Spinal cord (tissue), 10 donors: ENCODE measurements at places on chromosomes 5 and 9.

GRCh38 chr5:27491047-27491446 is 452.7 kb upstream of the CDH9 start:
- DNase-seq = no peak

DNA sequence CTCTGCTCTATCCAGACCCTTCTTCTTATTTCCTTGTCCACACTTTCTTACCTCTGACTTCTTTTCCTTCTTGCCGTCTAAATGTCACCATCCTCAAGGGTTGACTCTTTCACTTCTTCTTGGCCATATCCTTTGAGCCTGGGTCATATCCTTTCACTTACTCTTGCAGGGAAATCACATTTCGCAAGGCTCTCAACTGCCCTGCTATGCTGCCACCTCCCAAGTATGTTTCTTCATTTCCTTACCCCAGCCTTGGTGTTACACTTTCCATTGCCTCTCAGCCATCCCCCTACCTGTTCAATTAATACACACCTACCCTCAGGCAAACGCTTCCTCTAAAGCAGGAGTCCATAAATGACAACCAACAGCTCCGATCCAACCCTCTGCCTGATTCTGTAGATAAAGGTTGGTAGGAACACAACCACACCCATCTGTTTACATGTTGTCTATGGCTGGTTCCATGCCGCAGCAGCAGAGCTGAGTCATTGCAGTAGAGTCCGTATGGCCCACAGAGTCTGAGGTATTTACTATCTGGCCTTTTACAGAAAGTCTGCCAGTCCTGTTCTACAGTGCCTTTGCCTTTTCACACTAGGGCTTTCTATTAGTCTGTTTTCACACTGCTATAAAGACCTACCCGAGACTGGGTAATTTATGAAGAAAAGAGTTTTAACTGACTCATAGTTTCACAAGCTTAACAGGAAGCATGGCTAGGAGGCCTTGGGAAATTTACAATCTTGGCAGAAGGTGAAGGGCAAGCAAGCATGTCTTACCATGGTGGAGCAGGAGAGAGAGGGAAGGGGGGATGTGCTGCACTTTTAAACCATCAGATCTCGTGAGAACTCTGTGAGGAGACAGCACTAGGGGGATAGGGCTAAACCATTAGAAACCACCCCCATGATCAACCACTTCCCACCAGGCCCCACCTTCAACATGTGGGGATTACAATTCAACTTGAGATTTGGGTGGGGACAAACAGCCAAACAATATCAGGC is 97.9 kb downstream of the SV2C start:
- no peak for DNase-seq

DNA sequence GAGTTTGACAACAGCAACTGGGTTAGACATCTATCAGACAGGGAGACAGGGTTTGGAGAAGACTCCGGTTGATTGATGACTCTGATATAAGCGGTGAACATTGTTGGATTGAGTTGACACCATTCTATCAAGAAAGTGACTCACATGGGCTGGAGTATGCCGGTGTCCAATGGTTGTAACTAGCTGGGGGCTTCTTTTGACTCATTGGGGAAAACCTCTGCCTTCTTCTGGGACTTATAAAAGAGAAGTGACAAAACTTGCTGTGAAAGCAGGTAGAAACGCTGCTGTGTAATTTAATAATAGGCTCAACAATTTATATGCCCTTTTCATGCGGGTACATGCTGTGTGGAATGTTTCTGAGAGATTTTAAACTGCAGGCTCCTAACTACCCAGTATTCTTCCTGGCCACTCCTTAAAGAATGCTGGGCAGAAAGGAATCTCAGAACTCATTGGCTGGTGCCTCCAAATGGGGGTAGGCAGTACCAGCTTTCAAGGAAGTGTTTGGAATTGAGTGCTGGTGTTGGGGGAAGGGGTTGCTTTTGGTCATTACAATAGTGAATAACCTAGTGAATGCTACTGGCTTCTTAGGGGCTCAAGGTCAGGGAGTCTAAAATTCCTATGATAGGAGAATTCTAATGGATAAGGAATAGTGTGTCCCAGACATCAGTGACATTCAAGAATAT is 43.9 kb downstream of the FYB1 start:
- no peak for DNase-seq

DNA sequence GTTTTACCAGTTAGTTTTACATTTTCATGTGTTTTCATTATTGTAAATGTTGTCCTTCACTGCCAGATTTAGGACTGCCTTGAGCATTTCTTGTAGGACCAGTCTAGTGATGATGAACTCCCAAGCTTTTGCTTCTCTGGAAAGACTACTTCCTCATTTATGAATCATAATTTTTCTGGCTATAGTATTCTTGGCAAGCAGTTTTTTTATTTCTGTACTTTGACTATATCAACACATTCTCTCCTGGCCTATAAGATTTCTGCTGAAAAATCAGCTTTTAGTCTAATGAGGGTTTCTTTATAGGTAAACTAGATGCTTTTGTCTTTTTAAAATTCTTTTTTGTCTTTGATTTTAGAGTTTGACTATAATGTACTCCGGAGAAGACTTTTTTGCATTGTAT is 256.8 kb upstream of the GRAMD2B start:
- no peak for DNase-seq
